ENCODE measurements at places on chromosomes 7 and 10.
A peak's percentile ranks its signal among the peaks of the same experiment; 100 is the strongest.

GRCh38 chr10:124292911-124293615 is 125.7 kb downstream of the OAT start:
- no peak for DNase-seq

DNA sequence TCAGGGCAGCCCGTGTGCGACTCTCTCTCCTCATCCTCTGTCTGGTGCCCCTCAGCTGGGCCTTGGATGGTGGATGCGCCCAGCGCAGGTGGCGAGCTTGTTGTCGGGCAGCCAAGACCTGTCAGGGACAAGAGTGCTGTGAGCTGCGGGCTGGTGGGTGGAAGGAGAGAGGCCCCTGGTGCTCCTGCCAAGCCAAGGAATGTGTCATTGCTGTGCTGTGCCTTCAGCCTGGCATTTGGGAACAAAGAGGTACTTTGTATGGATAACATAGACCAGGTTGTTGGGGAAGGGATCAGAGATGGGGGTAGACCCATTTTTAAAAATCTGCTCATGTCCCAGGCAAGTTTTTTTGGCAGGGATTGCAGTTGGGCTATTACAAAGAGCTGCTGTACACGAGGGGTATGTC is 120.9 kb downstream of the PKD1L1 start:
- DNase-seq: no peak

- no peak for DNase-seq
Measured at GRCh38 chr10:131277278-131277677, 34.2 kb downstream of the TCERG1L start.

GRCh38 chr7:128841921-128842673 is 11.9 kb downstream of the FLNC start:
- DNase-seq: peak; percentile 92

GRCh38 chr7:2006921-2007381 is 225.8 kb downstream of the MAD1L1 start:
- DNase-seq: no peak
